T-cell (primary cell): ENCODE measurements at places on chromosomes 7 and 10.

GRCh38 chr10:110865186-110865808 lies 6.4 kb upstream of the PDCD4 start:
- no peak for DNase-seq

GRCh38 chr7:28503396-28503795 lies 91.1 kb downstream of the CREB5 start:
- no peak for DNase-seq

DNA sequence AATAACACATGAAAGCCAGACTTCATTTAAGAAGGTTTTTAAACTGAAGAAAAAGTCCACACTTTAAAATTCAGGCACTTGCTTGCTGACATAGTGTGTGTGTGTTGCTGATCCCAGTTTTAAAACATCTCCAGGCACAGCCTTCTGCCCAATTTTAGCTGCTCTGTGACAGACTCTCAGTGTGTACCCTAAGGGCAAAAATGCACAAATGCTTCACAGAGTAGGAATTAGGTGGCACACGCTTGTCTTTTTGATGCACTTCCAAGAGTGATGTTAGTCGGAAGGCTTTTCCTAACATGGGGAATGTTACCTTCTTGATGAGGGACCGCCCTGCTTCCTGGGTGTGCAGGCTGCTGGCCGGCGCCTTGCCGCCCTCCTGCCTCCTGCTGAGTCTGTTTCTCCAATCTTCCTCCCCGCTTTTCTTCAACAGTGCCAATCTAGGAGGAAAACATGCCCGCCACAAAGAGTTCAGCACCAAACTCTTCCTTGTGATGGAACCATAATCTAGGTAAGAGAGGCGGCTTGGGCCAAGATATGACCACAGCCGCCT lies 122.3 kb downstream of the SVIL start:
- no peak for DNase-seq

DNA sequence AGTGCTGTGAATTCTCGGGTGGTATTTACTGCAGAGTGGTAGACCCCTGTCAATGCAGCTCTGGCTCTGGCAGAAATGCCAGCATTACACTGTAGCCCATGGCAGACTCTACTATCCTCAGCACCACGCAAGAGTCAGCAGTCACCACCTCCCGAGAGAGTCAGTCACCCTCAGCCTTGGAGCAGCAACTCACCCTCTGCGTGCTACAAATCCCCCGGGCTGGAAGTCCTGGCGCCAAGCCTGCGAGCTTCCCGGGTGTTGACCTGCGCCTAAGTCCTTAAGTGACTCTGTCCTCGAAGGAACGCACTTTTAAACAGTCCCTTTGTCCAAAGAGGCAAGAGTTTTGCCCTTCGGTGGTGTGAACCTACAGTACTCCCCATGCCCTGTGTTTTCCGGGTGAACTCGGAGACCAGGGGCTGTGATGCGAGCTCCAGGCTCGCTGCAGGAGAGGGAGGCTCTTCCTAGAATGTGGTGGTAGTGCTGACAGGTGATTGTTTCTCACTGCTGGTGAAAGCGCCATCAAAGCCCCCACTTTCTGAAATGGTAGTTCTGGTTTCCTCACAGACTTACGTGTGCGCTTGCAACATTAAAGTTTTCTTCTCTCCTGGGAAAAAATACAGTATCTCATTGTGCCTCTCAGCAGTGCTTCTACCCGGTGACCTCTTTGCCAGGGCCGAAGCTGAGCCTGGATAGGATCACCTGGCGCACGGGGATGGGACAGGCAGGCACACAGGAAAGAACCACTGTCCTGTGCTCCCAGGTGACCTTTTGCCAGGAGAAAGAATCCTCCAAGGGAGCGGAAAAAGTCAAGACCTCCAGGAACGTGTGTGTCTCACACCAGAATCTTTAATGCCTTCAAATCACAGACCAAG lies 33.1 kb upstream of the MBL2 start:
- no peak for DNase-seq

DNA sequence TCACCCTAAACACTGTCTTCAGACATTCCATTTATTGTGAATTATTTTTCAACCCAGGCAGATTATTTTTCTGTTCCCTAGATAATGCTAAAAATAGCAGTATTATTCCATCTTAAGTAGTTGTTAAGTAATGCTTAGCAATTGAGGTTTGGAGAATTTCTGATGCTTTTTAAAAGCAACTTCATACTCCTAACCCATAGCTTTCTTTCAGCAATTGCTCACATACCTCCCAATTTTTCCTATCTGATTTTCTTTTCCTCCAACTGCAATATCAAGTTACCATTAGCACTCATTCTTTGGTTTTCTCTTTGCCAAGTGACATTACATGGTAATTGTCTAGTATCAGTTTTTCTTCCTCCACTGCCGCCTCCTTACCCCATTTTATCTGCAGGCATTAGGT lies 104.7 kb downstream of the GPR85 start:
- DNase-seq = no peak

DNA sequence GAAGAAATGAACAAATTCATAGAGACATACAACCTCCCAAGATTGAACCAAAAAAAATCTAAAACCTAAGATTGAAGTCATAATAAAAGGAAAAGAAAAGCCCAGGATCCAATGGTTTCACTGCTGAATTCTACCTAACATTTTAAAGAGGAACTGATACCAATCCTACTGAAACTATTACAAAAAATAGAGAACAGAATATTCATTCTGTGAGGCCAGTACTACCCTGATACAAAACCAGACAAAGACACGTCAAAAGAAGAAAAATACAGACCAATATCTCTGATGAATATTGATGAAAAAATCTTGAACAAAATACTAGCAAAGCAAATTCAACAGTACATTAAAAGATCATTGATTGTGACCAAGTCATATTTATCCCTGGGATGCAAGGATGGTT lies 128.5 kb upstream of the STEAP1 start:
- no peak for DNase-seq

- no peak for DNase-seq
These were observed 118.9 kb downstream of the EVX1 start for GRCh38 chr7:27361522-27361921.

- no peak for DNase-seq
These were observed 33.9 kb upstream of the SHH start for GRCh38 chr7:155846156-155846555.
